G401 (cell line): ENCODE measurements at places on chromosomes 16 and 17.

DNA sequence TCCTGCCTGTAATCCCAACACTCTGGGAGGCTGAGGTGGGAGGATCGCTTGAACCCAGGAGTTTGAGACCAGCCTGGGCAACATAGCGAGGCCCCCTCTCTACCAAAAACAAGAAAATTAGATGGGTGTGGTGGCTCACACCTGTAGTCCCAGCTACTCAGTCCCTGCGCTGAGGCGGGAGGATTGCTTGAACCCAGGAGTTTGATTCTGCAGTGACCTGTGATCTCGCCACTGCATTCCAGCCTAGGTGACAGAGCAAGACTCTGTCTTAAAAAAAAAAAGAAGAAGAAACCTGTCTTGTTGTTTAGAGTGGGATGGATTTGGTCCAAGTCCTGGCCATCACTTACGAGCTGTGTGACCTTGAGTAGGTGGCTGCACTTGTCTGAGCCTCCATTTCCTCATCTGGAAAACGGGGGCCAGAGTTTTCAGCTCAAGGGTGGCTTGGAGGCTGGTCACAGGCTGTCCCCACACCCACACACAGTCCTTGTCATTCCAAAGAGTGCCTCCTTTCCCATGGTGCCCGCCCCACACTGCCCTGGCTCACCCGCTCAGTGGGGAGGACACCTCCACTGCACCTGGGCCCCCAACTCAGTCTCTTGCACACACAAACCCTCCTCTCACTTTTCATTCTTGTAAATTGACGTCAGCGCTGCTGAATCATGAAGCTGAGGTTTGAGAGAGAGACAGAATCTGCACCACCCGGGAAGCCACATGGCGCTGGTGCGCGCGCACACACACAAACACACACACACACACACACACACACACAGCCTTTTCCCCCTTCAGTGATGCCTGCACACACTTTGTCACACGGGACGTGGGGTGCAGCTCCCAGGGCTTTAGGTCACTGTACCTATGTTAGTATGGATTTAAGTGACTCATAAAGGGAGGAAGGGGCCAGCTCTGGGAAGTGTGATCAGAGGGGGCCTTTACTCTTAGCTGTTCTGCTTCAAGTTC, 4.2 kb downstream of the SOCS1 start:
- DNase-seq, result no peak

- DNase-seq, result no peak
Observed at GRCh38 chr17:72792771-72793170, 299.7 kb downstream of the SLC39A11 start.

- DNase-seq, result no peak
Observed at GRCh38 chr16:85975451-85975981, 76.6 kb downstream of the IRF8 start.

GRCh38 chr16:72442385-72443158, 270.6 kb upstream of the PMFBP1 start:
- DNase-seq, result no peak

DNA sequence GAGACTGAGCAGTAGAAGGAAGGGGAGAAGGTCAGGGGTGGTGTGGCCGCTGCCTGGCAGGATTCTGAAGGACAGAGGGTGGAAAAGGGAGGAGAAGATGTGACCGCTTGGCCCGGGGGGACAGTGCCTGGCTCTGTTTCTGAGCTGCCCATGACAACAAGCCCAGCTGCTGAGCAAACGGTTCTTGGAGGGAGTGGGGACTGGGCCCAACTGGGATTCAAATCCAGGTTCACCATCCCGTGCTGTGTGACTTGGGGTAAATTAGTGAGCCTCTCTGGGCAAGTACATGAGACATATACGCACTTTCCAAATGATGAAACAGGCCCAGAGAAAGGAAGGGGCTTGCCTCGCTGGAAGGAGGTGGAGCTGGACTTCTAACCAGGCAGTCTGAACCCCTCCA, 23.3 kb downstream of the SEC14L5 start:
- DNase-seq, result no peak

- no peak for DNase-seq
Observed at GRCh38 chr17:10050597-10051101, 145.6 kb upstream of the RCVRN start.

DNA sequence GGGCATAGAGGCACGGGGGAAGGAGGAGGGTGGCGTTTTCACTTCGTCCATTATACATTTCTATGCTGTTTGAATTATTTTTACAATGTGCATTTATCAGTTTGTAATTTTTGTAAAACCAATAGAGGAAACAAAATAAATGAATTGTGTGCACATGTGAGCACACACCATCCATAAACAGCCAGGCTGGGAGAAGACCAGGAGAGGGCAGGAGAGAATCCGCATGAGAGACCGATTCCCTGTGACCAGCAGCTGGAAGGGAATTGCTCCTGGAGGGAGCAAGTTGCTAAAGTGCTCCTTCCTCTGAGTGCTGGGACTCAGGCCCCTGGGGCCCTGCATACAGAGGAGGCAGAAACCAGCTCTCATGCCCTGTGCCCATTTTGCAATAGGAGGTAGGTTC, 126.0 kb downstream of the ABCC12 start:
- peak; percentile 1 for DNase-seq

- no peak for DNase-seq
Observed at GRCh38 chr16:82067042-82067803, 32.2 kb downstream of the HSD17B2 start.

GRCh38 chr16:57620335-57621231, 7.8 kb upstream of the ADGRG1 start:
- DNase-seq, result no peak

DNA sequence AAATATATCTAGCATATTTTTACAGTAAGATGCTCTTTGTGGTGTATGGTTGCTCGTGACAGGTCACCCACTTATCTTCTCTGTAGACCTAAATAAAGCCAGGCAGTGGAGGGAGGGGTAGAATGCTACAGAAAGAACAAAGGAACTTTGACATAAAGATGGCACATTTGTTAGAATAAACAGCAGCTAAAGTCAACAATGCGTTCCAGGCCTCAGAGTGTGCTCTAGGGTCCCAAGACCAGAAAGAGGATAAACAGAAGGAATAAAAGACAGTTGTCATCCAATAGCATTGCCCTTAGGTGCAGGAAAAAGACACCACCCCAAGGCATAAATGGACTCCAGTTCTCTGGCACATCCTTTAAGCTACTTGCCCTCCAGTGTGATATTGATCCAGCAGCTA, 523.0 kb upstream of the CDH11 start:
- no peak for DNase-seq

- peak; percentile 69 for DNase-seq
Observed at GRCh38 chr17:45688353-45688752, 95.8 kb upstream of the CRHR1 start.

- DNase-seq, result peak; percentile 83
Observed at GRCh38 chr16:80931801-80932707, 74.6 kb downstream of the CMC2 start.

- DNase-seq, result no peak
Observed at GRCh38 chr16:23907457-23907902, 71.7 kb downstream of the PRKCB start.

- peak; percentile 97 for DNase-seq
Observed at GRCh38 chr16:85126705-85127378, 14.6 kb upstream of the CIBAR2 start.

- no peak for DNase-seq
Observed at GRCh38 chr16:68995011-68995504, 110.4 kb upstream of the HAS3 start.

DNA sequence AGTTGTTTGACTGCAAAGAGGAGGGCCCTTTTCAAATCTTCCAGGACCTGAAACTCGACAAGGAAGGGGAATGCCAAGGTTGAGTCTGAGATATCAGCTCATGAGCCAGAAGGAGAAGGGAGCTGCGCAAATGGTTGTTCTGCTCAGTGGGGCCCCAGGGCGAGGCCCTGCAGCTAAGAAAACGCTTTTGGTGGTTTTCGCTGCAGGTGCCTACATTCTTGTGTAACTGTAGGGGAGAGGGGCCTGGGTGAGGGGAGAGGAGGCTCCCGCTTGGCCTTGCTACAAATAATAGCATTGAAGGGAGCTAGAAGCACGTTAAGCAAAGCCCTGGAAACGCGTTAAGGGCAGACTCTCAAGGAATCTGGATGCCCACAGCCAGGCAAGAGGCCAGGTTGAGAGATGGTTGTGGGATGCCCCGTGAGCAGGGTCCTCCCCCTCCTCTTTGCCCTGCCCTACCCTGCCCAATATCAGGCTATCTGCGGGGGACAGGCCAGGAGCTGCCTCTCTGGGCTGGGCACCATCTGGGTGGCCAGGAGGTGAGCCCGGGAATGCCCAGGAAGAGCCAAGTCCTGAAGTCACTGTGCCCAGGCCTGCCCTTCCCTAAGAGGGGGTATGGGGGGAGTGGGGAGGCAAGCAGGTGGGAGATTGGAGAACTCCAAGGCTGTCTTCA, 21.9 kb downstream of the GPR142 start:
- DNase-seq, result peak; percentile 74

DNA sequence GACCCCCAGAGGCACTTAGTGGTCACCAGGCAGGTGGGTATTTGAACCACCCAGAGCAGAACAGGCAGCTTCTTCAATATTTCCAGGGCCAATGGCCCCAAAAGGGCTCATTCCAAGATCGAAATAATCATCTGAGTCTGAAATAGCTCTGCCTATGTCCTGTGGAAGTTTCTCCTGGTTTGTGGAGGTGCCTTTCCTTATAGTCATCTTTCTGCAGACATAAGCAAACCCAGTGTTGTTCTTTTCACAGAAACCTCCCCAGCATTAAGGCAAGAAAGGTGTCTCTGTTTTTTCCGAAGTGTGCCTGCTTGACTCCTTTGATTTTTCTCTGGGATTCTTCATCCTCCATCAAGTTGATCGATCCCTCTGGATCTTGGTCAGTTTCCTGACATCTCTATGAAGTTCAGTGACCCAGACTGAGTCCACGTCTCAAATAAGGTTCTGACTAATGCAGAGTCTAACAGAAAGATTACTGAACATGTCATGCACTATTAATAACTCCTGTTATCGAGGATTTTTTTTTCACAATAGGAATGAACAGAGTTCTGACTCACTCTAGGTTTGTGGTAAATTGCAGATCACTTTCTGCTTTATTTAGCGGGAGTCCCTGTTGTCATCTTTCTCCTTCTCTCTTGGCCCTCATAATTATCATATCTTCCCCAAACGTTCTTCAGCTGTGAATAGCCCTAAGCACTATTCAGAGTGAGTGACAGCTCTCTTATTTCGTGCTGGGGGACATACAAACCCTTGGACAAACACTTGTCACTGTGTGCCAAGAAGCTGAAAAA, 1.5 kb downstream of the LRRC3C start:
- DNase-seq, result no peak

DNA sequence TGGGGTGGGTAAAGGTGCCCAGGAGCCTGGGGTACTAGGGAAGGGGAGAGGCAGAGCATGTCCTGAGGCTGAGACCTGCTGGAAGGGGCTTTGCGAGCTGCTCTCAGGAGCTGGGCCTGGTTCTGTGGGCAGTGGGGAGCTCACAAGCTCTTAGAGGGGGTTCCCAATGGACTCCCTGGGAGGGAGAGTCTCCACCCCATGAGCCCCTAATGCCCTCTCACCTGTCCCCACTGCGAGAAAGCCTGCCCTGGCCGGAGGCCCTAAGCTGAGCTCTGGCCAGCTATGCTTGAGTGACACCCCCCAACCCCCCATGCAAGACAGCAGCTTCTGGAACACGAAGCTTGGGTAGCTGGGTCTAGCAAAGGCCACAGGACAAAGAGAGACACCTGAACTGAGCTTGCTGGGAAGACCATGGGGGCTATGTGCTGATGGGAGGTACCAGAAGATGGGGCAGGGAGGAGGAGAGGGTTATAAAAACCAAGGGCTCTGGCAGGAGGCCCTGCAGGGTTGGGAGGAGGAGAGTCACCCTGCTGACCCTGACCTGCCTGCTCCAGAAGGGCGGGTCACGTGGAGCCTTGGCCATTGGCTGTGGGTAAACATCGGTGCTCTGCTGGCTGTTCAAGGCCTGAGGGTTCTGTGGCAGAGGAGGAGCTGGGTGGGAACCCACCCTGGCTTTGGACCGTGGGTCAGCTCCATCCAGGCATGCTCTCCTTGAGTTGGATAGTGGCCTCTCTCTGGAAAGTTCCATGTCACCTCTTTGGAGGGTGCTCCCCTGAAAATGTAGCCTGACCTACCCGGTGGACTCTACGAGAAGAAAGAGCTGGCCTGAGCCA, 106.7 kb downstream of the RAB11FIP4 start:
- DNase-seq, result no peak

DNA sequence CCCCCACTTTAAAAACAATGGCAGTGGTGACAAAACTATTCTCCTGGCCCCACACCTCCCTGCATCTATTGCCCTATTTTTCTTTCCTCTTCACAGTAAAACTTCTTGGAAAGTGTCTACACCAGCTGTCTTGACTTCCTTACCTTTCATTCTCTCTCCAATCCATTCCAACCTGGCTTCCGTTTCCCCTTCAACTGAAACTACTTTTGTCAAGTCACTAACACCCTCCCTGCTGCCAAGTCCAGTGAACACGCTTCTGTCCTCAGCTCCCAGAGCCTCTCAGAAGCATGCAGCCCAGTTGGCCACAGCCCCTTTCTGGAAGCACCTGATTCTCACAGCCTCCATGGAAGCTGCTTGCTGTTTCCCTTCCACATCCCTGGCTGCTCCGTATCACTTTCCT, 4.0 kb upstream of the SCN4A start:
- no peak for DNase-seq

GRCh38 chr16:17416461-17417311, 54.1 kb downstream of the XYLT1 start:
- DNase-seq, result peak; percentile 1

DNA sequence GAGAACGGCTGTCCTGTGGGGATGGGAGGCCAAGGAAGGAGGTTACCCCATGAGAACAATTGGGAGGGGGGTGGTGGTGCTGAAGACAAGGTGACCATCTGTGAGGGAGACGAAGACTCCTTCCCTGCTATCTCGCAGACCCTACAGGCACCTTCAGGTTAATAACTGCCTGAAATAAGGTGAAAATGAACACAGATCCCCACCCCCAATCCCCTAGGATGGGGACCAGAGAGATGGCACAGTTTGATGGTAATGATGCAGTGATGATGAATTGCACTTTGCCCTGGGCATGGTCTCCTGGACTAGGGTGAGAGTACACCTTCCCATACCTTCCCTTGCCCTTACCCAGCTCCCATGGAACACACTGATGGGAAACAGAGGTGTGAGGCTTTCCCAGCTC, 1.4 kb upstream of the NAE1 start:
- DNase-seq, result no peak

DNA sequence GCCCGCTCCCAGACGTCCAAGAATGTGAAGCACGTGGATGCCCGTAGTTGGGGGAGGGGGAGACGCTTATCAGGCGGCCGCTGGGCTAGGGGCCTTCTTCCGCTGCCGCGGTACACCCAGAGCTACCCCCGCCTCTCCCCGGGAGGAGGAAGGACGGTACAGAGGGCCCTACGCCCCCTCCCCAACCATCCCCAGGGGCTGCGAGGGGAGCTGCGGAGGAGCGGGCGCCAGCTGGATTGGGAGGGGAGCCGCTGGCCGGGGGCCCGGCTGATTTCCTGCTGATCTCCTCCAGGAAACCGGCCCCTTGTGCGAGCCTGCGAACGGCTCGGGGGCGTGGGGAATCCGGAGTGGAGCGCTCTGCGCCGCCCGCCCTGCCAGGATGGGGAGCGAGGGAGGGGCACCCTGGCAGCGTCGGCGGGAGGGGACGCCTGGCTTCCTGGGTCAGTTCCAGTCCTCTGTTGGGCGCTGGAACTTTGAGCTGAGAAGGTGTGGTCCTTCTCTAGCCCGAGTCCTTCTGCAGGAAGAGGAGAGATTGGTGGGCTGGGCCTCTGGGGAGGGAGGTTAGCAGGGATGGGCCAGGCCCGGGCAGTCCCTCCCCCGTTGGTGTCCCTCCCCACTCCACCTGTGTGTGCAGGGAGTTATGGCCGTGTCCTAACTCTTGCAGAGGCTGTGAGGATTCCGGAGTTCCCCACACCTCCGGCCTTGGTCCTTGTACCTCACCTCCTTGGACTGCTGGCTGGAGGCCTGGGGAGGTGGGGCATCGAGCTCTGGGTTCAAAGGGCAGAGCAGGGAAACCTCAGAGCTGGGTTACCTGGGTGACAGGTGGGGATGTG, 19.2 kb downstream of the GJD3 start:
- no peak for DNase-seq

GRCh38 chr17:1050996-1051925, 54.3 kb downstream of the TIMM22 start:
- no peak for DNase-seq
